Cortex of kidney (tissue), 1 donor: ENCODE measurements at places on chromosomes 11 and 22.

DNA sequence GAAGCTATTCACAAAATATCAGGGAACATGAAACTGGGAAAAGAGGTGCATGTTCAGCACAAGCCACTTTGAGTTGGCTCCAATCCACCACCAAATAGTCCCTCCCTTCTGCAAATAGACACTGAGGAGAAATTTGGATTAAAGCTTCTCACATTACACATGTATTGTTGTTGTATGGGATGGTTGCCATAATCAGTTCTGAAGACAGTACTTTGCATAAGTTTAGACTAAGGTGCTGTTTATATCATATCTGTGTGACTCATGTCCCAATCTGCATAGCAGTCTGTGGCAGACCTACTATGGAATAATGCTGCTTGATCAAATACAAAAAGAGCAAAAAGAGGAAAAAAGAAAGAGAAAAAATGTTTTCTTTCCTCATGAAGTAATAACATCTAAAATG lies 376.7 kb upstream of the DDI1 start:
- DNase-seq: no peak

DNA sequence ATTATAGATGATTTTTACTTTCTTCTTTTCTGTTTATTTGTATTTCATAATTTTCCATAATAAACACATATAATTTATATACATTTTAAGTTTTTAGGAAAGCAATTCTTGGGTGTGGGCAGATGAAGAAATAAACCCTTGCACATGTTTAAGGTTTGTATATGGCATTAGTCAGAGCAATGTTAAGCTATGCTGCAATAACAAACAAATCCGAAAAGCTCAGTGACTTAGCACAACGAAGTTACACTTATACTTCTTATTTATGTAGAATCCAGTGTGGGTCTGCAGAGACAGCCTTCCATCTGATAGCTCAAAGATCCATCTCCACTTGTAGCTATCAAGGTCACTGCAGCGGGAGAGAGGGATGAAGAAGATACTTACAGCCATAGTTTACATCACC lies 68.5 kb upstream of the BARX2 start:
- no peak for DNase-seq

DNA sequence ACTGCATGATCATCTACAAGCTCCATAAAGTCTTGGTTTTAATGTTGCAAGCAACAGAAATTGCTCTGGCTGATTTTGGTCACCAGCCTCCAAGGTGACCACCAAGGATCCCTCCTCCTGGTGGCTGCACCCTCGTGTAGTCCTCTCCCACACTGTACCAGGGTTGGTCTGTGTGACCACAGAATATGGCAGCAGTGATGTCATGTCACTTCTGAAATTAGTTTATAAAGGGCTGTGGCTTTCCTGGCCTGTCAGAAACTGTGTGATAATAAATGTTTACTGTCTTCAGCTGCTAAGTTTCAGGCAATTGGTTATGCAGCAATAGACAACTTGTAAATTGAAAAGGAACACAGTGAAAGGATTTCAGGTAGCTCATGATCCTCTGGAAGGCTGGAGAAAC lies 5.3 kb upstream of the PRDM11 start:
- DNase-seq: no peak

- no peak for DNase-seq
These were observed at the start of gene TLCD5 for GRCh38 chr11:120324932-120325810. Gene TLCD5 (plus strand): TSS chr11:120325299. CDS start chr11:120327442, 2,143 bp downstream.

DNA sequence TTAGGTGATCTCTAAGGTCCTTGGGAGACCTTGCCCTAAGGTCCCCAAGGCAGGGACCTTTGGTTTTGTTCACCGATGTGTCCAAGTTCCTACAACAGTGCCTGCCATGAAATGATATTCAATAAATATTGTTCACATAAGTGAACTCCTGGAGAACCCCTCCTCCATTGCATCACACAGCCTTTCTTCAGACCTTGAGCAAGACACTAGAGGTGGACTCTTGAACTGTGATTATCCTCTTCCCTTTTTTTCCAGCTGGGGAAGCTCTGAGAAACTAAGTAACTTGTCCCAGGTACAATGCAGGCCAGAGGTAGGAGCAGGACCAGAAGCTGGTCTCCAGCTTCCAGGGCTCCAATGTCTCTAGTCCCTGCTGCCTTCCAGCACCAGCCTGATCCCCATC lies 76.6 kb upstream of the LMO1 start:
- no peak for DNase-seq

DNA sequence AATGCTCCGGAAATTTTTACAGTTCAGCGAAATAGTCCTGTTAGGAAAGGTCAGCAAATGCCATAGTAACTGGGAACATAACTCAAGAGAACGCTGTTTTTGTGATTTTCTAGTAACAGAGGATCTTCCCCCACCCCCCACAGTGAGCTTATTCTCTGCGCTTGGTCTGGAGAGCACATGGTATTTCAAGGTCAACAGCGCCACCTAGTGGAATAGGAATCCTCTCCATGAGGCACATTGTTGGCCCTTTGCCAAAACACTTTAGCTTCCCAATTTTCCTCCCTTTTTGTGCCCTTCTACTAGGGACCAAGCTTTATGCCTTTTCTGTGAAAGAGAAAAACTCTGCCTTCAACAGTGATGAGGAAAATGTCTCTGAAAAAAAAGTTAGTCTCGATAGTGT lies 13.2 kb upstream of the OR4C12 start:
- DNase-seq: no peak

DNA sequence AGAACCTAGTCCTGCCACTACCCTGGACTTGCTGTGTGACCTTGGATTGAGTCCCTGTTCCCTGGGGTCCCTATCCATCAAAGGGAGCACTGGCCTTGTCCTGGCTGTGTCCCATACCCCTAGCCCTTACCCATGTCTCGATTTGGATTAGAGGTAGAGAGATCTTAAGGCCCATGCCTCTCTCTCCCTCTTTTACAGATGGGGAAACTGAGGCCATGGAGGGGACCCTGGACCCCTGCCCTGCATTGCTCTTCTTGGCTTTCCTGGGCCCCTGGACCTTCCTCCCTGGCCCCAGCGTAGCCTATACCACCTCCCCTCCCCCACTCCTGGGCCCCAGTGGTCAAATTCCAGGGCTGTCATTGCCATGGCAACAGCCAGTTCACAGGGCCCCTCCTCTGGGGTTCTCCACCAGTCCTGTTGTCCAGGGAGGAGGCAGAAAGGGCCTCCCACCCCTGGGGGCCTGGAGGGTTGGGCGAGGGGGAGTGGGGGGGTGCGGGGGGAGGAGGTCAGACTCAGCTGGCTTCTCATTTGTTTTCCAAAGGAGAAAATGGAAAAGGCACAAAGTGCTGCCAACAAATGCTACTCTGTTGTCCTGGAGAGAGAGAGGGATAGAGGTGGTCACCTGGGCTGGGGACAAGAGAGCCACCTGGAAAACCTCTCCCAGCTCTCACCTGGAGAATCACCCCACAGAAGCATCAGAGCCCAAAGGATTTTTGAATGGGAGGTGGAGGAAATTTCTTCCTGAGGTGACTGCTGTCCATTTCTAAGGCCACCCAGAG lies 23.3 kb downstream of the ARHGEF17 start:
- no peak for DNase-seq

DNA sequence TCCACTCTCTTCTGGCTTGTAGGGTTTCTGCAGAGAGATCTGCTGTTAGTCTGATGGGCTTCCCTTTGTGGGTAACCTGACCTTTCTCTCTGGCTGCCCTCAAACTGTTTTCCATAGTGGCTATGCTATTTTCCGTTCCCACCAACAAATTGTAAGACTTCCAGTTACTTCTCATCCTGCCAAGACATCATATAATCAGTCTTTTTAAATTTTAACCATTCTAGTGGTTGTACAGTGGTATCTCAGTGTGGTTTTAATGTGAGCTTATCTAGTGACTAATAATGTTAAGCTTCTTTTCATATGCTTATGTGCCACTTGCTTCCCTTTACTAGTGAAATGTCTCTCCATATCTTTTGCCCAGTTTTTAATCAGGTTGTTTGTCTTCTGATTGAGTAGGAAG lies 13.6 kb upstream of the TRIM29 start:
- DNase-seq: no peak

DNA sequence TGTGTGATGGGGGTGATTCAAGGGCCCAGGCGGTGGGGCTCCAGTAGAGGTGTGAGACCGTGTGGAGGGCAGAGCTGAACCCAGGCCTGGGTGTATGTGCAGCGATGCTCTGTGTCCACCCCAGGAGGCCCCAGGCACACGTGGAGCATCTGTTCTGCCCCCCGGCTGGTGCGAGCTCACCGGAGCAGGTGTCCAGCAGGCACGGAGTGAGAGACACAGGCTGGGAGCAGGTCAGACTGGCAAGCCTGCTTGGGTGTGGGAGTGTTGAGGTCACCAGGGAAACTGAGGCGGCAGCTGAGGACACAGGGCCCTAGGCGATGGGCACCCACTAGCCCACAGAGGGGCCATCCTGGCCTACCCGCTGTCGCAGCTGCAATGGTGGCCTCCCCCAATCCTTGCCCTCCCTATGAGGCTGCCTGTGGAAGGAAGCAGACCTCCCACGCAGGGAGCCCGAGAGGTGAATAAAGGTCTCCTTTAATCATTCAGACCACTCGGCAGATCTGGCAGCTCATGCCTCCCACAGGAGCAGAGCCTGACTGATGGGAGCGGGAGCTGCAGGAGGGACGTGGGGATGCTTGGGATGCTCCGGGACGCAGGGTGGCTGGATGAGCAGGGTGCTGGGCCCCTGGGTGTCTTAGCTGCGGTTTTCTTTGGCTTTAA lies 1165.1 kb downstream of the BRD1 start:
- no peak for DNase-seq

DNA sequence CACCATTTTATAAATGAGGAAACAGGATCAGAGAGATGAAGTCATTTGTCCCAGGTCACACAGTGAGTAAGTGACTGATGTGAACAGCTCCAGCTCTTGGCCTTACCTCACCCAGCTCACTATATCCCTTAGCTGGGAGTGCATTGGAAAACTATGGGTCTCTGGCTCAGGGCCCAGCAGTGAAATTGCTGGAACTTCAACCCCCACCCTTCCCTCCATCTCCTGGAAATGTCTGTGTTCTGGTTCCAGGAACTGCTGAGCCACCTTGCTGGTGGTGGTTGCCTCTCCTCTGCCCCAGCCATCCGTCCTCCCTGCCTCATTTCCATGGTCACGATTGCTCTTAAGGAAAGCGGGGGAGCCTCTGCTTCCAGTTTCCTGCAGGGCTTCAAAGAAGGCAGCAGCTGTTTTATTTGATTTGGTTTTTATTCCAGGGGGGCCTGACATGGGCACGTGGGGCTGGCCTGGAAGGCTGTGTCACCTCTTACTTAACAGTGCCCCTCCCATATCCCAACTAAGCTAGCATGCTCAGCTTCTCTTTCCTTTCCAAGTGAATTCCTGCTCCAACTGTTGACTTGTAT lies 46.2 kb upstream of the CSTF3 start:
- DNase-seq: no peak

- no peak for DNase-seq
These were observed 82.9 kb downstream of the KIRREL3 start for GRCh38 chr11:126917531-126918204.
